Stimulated activated CD8-positive, alpha-beta memory T cell treated with anti-CD3 and anti-CD28 coated beads, Interleukin-4, amount 100 ng/mL, for 1 hour (primary cell): ENCODE measurements at places on chromosomes 12 and 14.

- DNase-seq = no peak
Observed at GRCh38 chr12:124603831-124604251, 36.4 kb upstream of the NCOR2 start.

- DNase-seq = no peak
Observed at GRCh38 chr14:104284107-104284592, 145.8 kb downstream of the KIF26A start.

DNA sequence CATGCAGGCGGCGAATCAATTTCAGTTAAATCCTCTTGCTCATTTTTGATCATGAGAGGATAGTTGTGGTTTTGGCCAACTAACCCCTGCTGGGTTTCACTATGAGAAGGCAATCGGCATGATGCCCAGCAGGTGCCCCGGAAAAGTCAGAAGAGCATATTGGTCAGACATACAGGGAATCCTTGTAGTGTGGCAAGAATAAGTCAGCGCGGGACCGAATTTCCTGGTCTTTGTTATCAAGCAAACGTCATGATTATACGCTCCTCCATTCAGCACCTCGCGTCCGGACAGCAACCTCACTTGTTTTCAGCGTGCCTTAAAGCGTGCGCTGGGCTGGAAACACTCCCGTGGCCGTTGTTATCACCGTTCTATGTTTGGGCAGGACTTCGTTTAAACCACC lies 1.8 kb downstream of the TBC1D30 start:
- no peak for DNase-seq

- no peak for DNase-seq
Observed at GRCh38 chr14:67416810-67417209, 4.8 kb upstream of the PLEK2 start.

DNA sequence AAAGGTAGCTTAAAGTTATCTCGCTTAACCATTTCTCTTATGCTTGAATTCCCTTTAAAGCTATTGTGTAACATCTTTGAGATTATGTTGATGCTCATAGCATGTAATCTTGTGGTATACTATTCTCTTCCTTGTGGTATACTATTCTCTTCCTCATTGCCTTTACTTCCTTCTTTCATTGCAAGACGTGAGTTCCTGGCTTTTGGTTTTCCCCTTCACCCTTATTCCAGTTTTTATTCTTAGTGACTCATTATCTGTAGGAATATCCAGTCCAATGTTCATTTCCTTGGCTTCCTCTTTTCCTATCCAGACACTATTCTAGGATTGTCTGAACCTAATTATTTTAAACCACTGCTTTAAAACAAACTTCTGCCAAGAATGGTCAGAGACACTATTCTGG lies 564.0 kb downstream of the CCER1 start:
- DNase-seq = no peak

GRCh38 chr12:54393207-54393609 lies 8.7 kb upstream of the ZNF385A start:
- no peak for DNase-seq

GRCh38 chr14:103103461-103104388 lies 9.2 kb downstream of the EXOC3L4 start:
- no peak for DNase-seq

GRCh38 chr12:130474599-130475269 lies 137.0 kb downstream of the PIWIL1 start:
- DNase-seq = no peak

- DNase-seq = no peak
Observed at GRCh38 chr12:10154145-10154496, 17.8 kb downstream of the OLR1 start.

DNA sequence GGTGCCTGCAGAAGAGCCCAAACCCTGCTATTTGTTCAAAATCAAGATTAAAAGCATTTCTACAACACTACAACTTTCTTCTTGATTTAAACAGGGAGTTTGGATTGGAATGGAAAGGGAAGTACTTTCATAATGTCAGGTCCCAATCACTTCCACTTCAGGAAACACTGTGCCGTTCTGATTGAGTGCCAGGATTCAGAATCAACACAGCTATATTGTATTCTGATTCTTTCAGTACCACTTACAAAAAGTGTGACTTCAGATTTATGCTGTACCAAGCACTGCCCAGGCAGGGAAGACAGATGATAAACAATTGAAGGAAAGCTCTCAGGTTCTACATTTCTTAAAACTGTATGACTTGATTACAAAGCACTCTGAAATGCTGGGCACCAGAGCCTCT lies 3.2 kb downstream of the TDP1 start:
- no peak for DNase-seq

- DNase-seq = peak; percentile 36
Observed at GRCh38 chr12:55996201-55996714, 818 bp upstream of the SUOX start.

DNA sequence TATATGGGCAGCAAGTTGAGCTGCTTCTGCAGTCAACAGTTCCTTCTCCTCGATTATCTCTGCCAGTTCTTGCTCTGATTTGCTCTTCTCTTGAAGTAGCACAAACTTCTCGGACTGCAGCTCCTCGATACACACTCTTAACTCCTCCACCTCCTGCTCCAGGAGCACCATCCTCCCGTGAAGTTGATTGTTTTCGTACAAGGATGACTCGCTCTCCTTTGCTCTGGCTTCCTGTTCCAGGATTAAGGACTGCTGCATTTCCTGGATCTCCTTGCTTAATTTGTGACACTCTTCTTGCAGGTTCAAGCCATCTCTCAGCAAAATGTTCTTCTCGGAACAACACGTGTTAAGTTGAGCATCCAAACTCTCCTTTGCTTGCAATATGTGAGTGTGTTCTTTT lies 56.2 kb upstream of the VPS33A start:
- no peak for DNase-seq

- DNase-seq = no peak
Observed at GRCh38 chr12:115343601-115344000, 659.6 kb upstream of the TBX3 start.

DNA sequence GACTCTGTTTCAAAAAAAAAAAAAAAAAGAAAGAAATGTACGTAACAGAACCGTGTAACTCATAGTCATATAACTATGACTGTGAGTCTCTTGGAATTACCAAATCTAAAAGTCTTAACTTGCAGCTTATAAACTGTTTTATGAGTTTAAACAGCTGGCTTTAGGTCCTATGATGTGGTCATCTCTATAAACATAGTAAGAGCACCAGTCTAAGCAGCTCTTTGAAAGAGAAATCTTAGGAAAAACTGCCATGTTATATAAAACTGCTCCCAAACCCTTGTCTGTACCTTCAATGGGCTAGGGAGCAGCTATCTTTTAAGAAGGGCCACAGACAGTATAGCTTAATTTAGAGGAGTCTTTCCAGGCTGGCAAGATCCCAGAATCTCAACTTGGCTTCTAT lies 115.5 kb upstream of the AEBP2 start:
- no peak for DNase-seq

DNA sequence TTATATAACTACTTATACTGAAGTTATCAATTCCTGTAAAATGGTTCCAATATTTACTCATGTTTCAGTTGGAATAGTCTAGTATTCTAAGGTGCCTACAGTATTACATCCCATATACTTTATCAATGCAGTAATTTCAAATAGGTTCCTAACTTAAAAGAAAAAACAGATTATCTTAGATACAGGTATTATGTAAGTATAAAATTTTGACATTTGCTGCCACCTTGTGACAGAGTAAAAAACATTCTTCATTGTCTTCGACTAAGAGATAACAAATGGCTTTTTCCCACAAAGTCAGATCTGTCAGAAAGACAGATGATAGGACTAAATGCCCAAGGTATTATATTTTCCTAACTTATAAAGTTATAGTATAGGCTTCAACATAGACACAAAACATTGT lies 78.7 kb downstream of the TXNDC16 start:
- DNase-seq = no peak

GRCh38 chr12:29858270-29858786 lies 74.6 kb upstream of the TMTC1 start:
- DNase-seq = no peak

DNA sequence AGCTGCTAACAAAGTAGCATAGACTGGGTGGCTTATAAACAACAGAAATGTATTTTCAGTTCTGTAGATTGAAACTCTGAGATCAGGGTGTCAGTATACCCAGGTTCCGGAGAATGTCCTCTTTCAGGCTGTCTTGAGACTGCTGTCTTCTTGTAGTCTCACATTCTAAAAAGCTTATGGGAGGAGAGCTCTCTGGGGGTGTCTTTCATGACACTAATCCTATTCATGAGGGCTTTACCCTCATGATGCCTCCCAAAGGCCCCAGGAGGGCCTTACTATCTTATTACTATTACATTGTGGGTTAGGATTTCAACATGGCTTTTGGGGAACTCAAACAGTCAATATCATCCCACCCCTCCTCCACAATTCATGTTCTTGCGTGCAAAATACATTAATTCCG lies 94.3 kb downstream of the AEBP2 start:
- DNase-seq = no peak

DNA sequence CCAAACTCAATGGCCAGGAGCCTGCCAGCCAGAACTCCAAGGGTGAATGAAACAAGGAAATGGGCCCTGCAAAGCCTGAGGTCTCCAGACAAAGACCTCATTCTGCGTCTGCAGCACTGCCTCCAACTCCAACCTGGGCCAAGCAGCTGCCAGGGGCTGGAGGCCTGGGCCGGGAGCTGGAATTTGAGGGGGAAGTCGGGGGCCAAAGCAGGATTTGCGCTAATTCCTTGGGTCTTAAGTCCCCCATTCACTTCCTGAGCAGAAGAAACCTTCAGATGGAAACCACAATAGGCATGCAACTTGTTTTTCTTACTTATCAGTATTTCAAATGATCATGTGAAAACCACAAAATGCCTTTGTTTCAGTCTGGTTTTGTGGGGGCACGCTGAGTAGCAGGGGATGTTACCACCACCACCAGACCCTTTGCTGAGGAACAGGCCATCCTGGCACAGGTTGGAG lies 23.0 kb upstream of the TC2N start:
- DNase-seq = no peak

DNA sequence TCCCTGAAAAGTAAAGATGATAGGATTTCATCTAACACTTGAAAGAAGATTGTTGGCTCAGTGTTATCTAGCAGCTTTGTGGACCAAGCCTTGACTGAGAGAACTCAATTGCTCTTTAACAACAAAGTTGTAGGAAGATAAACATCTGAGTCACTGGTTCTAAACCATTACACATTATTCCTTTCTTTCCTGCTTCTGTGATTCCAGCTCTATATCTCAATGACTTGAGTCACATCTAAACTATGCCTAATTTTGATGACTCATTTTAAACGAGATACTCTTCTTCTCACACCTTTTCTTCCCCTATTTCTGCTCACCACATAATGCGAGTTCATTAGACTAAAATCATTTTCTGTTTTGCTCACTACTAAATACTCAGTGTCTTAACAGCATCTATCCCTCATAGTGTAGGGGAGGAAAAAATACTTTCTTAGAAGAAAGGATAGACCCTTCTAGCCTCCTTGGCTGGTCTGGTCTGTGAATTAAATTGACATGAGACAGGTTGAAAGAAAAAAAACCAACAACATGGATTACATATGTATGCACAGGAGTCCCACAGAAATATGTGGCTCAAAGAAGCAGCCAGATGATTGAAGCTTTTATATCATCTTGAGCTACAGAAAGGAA lies 201.4 kb downstream of the C12orf50 start:
- no peak for DNase-seq

- no peak for DNase-seq
Observed at GRCh38 chr12:110856542-110856941, 9.8 kb downstream of the CCDC63 start.

DNA sequence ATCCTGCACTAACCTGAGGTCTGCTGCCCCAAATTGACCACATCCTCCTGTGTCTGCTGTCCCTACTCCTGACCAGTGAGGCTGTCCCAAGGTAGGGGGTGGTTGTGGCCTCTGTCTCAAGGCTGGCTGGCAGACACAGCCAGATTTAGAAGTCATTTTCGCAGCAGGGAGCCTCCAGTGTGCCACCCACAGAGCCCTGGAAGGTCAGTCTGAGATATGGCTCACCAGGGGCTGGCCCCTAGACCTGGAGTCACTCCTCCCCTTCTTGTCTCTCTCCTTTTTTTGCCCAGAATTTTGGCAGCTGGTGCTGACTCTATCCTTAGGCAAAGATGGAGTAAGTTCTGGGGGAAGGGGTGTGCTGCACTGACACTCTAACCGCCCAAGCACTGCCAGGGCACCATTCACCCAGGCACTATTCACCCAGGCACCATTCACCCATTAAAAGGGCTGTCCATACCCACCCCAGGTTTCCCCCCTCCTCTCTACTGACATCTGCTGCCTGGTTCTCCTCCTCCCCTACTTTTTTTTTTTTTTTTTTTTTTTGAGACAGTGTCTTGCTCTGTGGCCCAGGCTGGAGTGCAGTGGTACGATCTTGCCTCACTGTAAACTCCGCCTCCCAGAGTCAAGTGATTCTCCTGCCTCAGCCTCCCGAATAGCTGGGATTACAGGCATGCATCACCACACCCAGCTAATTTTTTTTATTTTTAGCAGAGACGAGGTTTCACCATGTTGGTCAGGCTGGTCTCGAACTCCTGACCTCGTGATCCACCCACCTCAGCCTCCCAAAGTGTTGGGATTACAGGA lies 7.7 kb downstream of the DDN start:
- DNase-seq = no peak
